ENCODE measurements at places on chromosomes 1 and 21.

- no peak for DNase-seq
These were observed 10.8 kb upstream of the ASCL5 start for GRCh38 chr1:201137579-201138310.

- DNase-seq: no peak
These were observed 676.1 kb downstream of the PTPRU start for GRCh38 chr1:29912425-29912824.

GRCh38 chr1:19942088-19942487, 18.7 kb upstream of the PLA2G2E start:
- DNase-seq: no peak

DNA sequence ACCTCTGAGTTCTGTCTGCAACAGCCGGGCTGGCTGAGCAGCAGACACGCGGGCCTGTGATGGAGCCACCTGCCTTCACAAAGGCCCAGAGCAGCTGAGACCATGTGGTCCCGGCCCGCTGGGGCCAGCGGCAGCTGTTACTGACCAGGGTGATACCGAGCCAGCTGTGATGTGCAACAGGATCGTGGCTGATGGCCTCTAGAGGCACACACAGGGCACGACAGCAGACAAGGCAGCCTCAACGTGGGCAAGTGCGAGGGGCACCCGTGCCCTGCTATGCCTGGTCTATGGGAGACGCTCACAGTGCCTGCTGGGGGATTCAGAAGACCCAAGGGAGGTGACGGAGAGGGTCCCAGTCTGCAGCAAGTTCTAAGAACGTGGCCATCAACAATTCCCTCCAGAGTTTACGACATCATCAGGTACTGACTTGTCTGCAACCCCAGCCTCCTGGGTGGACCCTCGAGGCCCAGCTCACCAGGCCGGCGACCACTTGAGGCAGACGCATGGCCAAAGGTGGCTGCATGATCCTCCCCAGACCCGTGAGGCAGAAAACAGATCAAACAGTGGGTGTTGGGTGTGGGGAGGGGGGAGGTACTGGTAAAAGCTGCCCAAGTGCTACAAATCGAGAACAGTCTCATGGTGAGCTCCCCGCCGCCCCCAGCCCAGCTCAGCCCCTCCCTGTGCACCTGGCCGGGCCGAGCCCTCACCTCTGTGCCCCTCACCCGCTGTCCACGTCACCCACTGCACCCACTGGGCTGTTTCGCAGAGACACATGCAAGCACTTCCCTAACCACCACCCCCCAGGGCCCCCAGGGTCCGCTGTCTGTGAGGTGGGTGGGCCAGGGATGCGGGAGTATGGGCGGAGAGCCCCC, 6.0 kb downstream of the POFUT2 start:
- no peak for DNase-seq

DNA sequence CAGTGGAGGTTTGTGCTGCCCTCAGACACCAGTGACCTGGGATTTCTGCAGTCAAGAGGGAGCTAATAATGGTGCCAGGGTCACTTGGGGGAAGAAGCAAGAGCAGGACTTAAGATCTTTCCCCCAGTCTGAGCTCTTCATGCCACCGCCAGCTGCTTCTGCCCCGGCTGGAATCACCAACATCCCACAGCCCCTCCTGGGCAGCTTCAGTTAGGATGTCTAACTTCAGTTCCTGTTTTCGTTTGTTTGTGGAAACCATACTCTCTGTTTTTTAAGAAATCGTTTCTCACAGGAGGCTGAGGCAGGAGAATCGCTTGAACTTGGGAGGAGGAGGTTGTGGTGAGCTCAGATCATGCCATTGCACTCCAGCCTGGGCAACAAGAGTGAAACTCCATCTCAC, 25.6 kb upstream of the PRDM2 start:
- DNase-seq: no peak

DNA sequence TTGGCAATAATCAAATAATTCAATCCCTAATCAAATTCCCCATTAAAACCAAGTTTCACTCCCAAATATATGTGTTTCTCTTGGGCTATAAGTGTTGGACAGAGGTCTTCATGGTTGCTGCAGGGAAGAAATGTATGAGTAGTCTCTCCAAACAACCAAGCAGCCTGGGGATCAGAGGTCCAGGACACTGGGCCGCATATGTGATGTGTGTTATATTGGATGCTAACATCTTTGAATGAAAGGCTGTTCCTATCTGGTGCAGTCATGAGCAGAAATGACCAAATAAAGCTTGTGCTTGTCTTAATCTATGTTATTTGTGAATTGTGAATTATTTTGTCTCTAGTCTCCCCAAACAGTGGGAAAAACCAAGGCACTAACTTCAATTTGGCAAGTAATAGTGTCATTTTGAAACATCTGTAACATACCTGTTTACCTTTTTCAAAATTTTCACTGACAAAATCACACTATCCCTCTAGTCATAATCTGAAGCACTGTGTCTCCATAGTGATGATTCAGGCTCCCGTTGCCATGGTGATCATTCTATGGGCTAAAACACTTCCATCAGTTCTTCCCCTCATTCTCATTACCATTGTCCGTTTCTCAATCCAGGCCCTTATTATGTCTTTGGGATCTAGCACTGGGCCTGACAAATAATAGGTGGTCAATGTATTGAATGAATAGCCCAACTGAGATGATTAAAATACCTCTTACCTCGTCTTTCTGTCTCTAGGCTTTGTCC, 12.5 kb upstream of the TADA1 start:
- DNase-seq: no peak

GRCh38 chr1:244727871-244728474, 75.0 kb downstream of the DESI2 start:
- DNase-seq: no peak

DNA sequence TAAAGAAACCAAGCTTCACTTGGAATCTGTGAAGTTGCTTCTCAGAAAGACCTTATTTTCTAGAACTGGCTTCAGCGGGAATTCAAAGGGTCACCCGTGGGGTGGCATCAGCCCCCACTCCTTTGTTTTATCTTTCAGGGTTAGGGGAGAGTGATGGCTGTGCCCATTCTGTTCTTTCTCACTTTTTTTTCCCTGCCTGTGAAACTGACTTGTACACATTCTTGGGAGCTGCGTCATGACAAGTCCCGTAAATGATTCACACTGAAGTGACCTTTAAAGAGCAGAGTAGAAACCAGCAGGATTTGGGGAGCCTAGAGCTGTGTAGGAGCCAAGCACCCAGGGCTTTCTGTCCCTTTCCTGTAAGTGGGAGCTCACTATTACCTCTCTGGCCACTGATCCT, 43.8 kb downstream of the SLC44A3 start:
- no peak for DNase-seq

DNA sequence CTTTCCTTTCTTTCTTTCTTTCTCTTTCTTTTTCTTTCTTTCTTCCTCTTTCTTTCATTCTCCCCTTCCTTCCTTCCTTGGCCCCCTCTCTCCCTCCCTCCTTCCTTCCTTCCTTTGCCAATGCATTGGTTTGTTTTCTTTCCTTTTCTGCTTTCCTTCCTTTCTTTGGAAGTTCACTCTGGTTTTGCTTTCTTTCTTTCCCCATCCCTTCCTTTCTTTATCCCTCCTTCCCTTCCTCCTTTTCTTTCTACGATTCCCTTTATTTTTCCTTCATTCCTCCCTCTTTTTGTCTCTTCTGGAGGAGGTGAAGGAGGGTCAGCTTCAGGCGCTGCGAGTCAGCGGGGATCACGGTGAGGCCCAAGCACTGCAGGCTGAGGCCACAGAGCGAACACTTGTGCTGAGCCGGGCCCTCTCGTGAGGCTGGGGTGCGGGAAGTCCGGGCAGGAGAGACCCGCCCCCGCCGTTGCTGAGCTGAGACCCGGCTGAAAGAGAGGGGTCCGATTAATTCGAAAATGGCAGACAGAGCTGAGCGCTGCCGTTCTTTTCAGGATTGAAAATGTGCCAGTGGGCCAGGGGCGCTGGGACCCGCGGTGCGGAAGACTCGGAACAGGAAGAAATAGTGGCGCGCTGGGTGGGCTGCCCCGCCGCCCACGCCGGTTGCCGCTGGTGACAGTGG, 1.5 kb downstream of the SIM2 start:
- no peak for DNase-seq

GRCh38 chr1:160400223-160400645, at the start of gene VANGL2:
Gene VANGL2 (plus strand): TSS chr1:160400564. CDS start chr1:160415838, 15,274 bp downstream.
- peak; percentile 55 for DNase-seq

DNA sequence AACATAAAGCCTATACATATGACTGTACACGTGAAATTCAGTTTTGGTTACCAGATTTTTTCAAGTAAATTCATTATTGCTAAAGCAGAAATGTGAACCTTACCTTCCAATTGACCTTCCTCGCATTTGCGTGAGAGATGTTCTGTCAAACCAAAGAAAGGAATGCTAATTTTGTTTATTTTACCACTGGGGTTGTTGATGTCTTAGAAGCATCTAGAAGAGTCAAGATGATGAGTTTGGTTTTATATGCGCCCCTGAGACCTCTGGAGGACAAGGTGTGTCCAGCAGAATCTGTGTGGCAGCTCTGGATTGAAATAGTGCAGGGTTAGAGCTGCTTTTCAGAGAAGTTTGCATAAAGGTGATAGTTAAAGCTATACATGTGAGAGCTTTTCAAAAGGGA, 48.4 kb downstream of the ZBTB40 start:
- DNase-seq: no peak

- DNase-seq: no peak
These were observed 23.9 kb upstream of the KCTD3 start for GRCh38 chr1:215543191-215543606.

- DNase-seq: no peak
These were observed 232.1 kb downstream of the TPR start for GRCh38 chr1:186142916-186143315.

- peak; percentile 98 for DNase-seq
These were observed 64.8 kb downstream of the DNTTIP2 start for GRCh38 chr1:93814059-93814794.

DNA sequence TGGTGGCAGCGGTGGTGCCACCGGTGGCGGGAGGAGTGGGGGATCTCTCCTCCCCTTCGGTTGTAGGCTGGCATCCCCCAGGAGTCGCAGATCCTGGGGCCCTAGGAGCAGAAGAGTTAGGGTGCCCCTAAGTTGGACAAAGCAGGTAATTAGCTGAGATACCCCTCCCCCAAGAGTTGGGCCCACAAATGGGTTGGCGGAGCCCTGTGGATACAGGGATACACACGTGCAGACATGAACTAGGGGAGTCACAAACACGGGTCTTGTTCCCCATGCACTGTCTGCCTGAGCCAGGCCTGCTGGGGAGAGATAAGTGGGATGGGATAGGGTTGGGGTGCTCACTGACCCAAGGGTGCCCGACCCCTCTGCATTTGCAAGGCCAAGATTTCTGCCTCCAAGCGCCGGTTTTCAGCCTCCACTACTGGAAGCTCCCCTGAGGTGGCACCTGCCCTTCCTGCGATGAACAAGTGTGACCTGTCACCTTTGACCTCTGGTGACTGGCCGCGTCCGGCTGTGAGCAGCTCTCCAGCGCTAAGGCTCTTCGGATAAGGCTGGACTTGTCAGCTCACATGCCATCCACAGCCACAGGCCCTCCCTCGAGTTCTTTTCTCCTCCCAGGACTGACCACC, 1.8 kb downstream of the CCDC17 start:
- no peak for DNase-seq

GRCh38 chr1:85289848-85290335, 13.5 kb upstream of the BCL10 start:
- no peak for DNase-seq

DNA sequence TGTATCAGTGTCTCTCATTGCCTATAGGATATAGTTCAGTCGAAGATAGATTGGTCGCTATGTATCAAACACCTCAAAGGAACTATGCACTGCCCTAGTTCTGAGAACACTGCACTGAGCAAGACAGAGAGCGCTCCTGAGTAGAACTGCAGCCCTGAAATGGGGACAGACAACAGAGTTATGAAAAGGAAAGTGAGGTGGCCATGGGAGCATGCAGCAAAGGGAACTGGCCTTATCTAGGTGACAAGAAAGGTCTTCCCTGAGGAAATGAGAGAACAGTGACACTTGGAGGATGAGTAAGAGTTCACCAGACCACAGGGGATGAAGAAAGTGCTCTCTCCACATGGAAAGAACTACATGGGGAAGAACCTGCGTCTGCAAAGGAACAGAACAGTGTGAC, 7.5 kb upstream of the G0S2 start:
- no peak for DNase-seq

DNA sequence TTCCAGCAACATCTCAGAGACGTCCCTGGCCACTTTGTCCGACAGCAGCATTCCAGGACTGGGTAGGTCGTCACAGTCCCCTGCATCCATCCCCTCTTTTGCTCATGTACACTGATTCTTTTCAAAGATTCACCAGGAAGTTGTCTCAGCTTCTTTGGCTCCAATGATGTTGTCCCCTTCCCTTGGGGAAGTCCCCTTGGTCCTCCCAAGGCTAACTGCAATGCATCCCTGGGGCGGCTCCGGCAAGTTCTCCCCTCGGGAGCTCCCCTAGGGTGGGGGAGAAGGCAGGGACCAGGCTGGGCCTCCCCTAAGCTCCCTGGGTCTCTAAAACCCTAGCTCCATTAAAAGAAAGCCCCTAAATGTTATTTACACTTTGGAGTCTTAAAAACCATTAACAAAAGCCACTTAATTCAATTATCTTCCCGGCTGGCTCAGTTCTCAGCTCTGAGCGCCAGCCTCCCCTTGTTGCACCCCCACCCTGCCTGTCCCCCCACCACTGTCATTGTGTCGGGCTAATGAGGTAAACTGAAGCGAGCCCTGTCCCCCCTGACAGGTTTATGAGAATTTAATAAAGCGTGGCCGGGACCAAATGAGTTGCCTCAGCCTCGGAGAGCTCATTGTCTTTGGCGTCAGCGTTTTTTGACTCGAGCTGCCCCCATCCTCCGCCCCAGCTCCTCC, 25.3 kb downstream of the KNCN start:
- no peak for DNase-seq

DNA sequence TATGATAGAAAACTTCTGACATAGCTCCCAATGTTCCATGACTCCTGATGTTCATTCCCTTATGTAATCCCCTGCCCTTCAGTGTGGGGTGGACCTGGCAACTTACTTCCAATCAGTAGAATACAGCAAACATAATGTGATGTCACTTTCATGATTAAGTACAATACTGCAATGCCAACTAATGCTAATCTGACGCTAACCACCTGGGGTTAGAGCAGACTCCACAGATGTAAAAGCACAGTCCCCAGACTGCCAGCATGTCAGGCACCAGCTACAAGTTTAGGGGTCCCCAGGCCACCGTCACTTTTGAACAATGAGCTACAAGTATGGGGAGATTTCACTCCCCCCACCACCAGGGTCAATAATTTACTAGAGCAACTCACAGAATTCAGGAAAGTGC, 32.3 kb upstream of the FBXO28 start:
- DNase-seq: no peak

- DNase-seq: no peak
These were observed 431.4 kb downstream of the NEGR1 start for GRCh38 chr1:71850936-71851335.

All from NCI-H510A treated with DMSO at 0.1 percent for 48 hours (cell line).